ENCODE measurements at places on chromosomes 2 and 18. TPM values are rescaled to one million over a fixed set of nuclear protein-coding genes. Genes with fewer than 3 reads are reported as not detected.

- DNase-seq, result no peak
Measured at GRCh38 chr2:62475172-62476011, 30.6 kb downstream of the TMEM17 start.

DNA sequence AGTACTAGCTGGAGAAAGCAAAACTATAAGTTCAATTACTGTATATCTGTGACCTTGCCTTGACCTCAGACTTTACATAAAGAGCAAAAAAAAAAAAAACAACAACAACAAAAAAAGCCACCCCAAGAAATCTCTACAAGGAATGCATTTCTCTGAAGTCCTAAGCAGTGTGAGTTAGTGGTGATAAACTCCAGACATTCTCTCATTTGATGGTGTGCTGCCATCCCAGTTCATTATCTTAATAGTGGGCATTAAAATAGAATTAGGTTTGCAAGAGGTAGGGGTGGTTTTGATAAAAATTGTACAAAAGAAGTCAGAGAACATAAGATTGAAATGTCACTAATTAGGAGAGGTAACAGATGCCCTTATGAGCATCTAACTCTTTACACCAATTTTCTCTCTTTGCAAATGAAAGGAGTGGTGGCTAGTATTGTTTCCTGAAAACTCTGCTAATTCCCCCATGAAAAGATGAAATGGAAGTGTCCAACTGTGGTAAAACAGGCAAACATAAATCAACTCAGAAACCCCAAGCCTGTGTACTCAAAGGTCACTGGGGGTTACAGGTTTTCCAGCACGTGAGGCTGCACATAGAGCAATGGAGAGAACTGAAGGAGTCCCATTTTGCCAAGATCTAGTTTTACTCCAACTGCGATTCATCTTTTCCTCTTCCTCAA is 131.9 kb downstream of the MEIS1 start:
- DNase-seq, result no peak

GRCh38 chr18:45785134-45785533 is 40.3 kb upstream of the SIGLEC15 start:
- DNase-seq, result no peak

The IMPACT gene
- total RNA-seq, result 14.8 TPM

The RPL31 gene
- total RNA-seq, result 410 TPM

All from left lobe of liver (tissue), 2 donors.